Upper lobe of right lung (tissue), 1 donor: ENCODE measurements at places on chromosomes 3 and 15. TPM values are rescaled to one million over a fixed set of nuclear protein-coding genes. Genes with fewer than 3 reads are reported as not detected.

Gene ADCY5
- total RNA-seq, result 4.0 TPM

Gene IMPG2
- total RNA-seq, result 0.29 TPM

Gene DAPK2
- total RNA-seq, result 73.3 TPM

Gene WNT7A
- total RNA-seq, result 6.6 TPM

Gene TF
- total RNA-seq, result 1.3 TPM

Gene COL6A5
- total RNA-seq, result 6.3 TPM

Gene SENP2
- total RNA-seq, result 42.0 TPM

Gene GABRB3
- 3.2 TPM for total RNA-seq

Gene OXTR
- 0.55 TPM for total RNA-seq

Gene CISH
- 71.6 TPM for total RNA-seq
